ENCODE measurements at places on chromosomes 11 and 22. TPM values are rescaled to one million over a fixed set of nuclear protein-coding genes. Genes with fewer than 3 reads are reported as not detected.

C11orf16 gene
- 0.89 TPM for polyA plus RNA-seq

EMSY gene
- polyA plus RNA-seq = 31.6 TPM

HEPHL1 gene
- 0.05 TPM for polyA plus RNA-seq

IFITM1 gene
- polyA plus RNA-seq = 34.7 TPM

CYP2D6 gene
- 1.8 TPM for polyA plus RNA-seq

PGA4 gene
- polyA plus RNA-seq = 0.90 TPM

OR5A1 gene
- 0.01 TPM for polyA plus RNA-seq

DNA sequence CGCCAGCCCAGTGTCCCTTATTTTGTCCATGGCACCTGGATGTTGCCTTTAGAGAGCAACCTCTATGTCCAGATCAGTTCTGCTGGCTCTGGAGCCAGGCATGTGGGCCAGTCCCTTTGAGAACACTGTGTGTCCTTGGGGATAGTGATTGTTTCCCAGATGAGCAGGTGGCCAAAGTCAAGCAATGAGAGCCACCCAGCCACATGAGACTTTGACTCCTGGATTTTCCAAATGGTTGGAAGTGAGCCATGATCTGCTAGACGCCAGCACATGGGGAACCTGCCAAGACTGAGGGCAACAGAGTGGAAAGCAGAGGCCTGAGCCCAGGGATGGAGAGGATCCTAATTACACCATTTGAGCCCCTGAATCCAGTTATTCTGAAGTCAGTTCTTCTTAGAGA is 479.8 kb downstream of the OPCML start:
- no peak for DNase-seq

- DNase-seq = no peak
These were observed 30.3 kb downstream of the GNB1L start for GRCh38 chr22:19824212-19824925.

GRCh38 chr11:111938687-111939160 is 1.6 kb downstream of the DIXDC1 start:
- no peak for DNase-seq

DNA sequence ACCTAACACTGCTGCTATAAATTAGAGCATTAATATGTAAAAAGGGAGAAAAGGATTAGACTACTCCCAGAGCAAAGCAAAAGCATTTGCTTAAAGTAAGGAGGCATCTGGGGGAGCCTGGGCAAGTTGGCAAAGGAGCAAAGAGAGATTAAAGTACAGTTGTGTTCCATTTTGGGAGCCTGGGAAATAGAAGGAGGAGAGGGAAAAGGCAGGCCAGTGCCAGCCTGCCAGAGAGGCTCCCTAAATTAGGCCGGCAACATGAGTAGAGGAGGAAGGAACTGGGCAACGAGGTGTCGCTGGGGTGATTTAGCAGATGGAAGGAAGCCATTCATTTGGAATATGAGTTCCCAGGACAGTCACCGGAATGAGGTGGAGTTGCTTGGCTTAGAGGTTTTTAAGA is 186.2 kb upstream of the TBCEL start:
- no peak for DNase-seq

DNA sequence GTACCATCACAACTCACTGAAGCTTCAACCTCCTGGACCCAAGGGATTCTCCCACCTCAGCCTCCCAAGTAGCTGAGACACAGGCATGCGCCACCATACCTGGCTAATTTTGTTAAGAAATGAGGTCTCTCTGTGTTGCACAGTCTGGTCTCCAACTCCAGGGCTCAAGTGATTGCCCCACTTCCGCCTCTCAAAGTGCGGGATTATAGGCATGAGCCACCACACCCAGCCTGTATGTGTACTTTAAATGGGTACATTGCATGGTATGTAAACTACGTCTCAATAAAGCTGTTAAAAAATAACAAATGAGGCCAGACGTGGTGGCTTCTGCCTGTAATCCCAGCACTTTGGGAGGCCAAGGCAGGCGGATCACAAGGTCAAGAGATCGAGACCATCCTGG is 36.2 kb upstream of the DDX6 start:
- DNase-seq = no peak

DNA sequence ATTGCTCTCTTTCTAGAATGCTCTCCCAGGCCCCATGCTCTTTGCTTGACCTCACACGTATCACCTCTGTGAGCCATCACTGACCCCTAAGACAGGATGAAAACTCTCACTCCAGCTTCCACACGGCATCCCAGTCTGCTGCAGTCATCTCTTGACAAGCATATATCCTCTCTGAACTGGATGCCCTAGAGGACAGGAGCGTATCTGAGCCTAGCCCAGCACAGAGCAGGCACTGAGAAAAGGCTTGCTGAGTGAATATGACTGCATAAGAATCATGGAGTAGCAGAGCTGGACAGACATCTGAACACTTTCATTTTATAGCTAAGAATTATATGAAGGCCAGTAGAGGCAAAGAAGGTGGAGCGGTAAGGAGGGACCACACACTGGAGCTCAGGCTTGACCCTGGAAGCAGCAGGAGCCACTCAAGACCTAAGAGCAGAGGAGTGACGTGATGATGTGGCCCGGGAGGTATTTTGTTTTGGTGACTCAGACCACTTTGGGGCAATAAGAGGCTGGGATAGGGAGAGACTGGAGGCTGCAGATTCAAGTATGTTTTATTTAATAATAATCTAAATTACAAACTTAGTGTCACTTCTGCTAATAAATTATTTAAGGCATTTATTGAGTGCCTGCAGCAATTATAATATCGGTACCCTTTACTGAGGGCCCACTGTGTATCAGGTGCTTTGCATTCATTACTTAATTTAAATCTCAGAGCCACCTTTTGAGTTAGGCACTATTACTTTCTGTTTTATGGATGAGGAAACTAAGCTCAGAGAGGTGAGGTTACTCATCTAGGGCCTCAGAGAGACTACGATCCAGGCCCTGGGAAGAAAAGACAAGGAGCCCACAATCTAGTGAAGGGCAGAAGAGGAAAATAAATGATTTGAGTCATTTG is 42.6 kb downstream of the MAP6 start:
- no peak for DNase-seq

DNA sequence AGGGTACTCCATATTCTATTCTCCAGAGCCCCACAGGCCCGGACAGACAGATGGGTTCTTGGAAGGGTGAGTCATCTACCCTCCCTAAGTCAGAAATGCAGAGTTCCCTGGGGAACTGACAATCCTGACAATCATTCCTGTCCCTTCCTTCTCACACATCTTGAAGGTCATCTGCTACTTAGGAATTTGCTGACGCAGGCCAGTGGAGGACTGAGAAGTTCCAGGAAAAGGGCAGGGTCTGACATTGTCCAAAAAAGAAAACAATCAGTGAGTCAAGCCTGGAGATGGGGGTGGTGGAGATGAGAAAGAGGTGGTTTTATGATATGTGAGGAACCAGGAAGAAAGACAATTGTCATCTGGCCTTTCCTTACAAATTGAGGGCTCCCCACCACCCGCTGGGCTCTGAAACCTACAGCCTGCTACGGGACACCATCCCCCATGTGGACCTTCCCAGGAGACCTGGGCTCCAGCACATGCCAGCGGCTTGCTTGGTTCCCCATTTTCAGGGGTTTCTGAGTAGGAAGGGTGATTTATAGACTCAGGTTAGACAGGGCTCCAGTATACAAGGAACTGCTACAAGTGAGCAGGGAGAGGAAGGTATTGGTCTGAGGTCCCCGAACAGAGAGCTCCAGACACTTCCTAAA is 12.9 kb downstream of the CD59 start:
- no peak for DNase-seq

- DNase-seq = no peak
These were observed 15.4 kb upstream of the IFITM3 start for GRCh38 chr11:335779-336658.

- DNase-seq = no peak
These were observed 10.3 kb upstream of the IGSF9B start for GRCh38 chr11:133966921-133967598.

DNA sequence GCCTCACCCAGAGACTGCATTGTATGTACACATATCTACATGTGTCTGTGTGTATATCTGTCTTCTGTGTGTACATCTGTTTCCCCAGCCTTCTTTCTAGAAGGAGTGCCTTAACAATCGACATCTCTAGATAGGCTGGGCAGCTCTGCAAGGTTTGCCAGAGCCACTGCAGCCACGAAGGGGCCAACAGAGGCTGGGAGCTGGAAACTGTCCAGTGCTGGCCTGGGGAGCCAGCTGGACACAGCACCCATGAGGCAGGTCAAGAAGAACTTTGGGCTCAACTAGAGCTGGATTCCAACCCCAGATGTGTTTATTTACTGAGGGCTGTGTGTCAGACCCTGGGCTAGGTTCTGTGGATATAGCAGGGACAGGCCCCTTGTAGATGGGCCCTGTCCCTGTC is 3.3 kb downstream of the SGSM1 start:
- no peak for DNase-seq

GRCh38 chr11:30258679-30259078 is 27.9 kb downstream of the FSHB start:
- no peak for DNase-seq

GRCh38 chr22:17965538-17966402 is 58.6 kb downstream of the MICAL3 start:
- DNase-seq = no peak

GRCh38 chr11:116108161-116108560 is 603.9 kb upstream of the CADM1 start:
- no peak for DNase-seq

DNA sequence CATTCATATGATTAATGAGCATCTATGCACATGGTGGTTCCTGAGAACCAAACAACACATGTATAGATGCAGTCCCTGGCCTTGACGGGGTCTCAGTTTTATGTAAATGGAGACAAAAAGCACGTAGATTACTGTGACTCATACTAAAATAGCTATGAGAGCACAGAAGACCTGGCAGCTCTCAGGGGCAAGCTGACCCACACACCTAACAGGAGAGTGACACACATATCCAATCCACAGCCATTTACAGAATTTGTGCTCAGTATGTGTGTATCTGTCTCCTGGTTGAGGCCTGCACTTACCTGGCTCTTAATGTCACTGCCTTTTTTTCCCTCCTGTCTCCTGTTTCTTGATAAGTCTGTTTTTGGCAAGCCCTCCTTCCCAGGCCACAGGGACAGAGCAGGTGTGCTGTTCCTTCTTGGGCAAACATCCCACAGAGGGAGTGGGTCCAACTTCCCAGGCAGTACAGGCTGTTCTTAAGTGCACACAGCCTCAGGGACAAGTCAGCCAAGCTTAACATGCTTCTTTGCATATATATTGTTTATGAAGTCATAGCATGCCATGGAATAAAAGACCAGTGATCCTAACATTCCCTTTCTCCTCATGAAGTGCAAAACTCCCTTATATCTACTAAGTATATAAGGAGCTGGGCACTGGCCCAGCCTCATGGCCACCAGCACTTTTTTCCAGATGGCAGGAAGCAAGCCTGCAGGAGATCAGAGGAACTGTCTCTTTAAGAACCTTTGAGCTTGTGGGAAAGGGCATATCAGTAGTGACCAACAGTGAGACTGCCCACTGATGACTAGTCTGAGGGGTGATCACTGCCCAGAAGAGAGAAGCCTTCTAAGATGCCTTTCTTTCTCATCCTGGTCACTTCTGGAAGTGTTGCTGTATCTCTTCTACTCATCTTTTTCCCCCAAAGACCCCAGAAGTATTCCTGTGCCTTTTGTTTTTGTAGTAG is 124.7 kb upstream of the CCDC90B start:
- no peak for DNase-seq

DNA sequence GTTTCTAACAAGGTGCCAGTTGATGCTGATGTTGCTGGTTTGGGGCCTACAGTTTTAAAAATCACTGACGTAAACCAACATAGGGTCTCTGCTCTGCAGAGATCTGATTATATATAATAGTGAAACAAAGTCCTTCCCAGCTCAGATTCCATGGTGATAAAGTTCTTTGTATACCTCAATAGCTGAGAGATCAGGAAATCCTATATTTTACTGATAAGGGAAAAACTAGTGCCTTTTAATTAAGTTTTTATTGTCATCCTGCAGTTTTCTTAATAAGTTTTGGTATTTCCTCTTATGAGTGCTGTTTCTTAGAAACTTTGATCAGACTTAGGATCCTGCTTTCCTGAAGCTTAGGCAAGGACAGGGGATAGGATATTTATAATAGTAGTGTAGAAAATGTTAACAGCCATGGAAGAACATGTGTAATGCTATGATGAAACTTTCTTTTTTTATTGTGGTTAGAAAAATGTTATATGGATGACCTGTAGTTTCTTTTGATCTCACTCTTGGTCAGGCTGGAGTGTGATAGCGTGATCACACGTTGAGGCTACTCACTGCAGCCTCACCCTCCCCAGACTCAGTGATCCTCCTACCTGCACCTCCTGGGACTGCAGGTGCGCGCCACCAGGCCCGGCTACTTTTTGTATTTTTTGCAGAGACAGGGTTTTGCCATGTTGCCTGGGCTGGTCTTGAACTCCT is 14.1 kb downstream of the CAPRIN1 start:
- no peak for DNase-seq

GRCh38 chr11:99693941-99694492 is 673.3 kb downstream of the CNTN5 start:
- no peak for DNase-seq

DNA sequence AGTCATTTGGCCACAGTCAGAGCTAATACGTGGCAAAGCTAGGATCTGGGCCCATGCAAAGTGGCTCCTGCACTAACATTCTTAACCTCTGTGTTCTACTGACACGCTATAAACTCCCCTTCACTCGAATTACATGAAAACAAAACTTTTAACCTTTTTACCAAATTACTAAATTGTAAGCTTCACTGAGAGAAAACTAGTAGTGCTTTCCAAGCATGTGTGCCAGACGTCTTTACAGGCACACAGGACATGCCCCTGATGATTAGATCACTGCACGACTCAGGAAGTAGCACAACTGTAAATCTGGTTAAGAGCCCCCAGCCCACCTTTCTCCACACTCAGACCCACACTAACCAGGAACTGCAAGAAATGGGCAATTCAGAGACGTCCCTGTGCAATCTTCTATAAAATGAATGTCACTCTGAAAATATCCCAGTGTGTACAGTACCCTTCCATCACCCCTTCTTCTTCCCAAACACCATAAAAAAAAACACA is 16.1 kb downstream of the PHF21A start:
- DNase-seq = no peak
